HS-27A (cell line): ENCODE measurements at places on chromosomes 3 and 15.

DNA sequence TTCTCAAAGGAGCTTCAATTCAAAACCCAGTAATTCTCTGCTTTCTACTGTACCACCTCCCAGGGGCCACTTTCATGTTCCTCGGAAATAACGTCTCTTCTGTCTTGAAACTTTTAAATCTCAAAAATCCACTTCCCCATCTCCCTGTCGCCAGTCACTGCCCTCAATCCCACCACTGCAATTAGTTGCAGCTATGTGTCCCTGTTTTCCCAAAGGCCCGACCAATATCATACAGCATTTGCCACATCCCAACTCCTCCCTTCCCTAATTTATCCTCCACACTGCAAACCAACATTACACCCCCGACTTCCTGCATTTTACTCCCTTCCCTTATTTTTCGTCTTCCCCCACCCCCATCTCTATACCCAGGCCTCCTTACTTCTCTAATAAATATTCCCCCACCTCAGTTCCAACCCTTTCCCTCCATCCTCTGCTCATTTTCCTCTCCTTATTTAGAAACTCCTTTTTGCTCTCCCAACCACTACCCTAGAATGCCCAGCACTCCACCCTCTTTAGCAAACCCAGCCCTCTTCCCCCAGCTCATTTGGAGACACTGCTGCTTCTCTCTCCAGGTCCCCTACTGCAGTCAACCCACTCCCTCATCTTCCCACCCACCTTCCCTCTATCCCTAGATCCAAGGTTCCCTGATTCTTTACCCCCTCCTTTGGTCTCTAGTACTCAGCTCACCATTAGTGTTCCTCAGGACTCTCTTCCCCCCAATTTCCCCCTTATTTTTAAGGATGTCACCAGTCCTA is 1.1 kb downstream of the NPTN start:
- DNase-seq, result peak; percentile 35

DNA sequence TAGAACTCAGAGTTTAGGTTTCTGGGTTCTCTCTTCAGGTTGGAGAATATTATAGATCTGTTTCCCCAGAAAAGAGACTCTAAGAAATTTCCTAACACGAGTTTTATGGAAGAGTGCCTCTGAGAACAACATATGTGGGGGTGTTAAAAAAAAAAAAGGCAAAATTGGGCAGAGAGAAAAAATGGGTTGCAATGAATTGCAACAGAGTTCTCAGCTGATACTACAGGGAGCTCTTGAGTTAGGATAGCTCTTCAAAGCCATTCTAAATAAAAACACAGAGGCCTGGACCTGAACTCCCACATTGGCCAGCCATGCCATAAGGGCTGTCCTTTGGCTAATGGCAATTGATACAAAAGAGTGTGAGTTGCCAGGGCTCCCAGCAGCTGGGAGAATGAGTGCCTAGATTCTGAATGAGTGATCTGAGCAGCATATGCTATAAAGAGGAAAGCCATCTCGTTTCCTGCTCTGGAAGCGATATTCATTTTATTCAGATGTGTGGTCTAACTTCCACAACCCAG is 20.1 kb upstream of the UBE2E2 start:
- DNase-seq, result no peak

DNA sequence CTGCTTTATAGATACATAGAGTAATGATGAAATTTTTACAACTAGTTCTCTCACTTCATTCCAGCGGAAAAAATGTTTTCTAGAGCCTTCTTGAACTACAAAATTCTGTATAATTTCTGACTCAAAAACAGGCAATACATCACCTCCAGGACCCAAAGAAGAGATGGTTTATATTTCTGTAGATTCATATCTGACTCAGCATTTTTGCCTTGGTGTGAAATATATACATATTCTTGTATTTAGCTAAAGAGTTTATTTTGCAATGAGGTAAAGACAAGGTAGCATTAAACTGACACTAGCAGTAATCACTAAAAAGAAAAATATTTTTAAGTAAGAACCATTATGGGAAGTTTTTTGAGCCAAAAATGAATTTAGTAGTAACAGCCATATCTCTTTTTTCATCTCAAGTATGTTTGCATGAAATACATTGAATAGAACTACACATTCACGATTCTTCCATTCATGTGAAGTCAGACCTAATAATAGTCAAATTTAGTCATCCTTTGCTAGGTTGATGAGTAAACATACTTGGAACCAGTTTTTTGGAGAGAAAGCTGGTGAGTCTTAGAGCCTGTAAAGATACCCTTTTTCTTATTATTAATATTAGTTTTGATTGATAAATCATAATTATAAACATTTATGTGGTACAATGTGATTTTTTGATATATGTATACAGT is 31.6 kb downstream of the COL8A1 start:
- DNase-seq, result no peak

- DNase-seq, result no peak
Measured at GRCh38 chr3:197434830-197435229, 120.9 kb downstream of the BDH1 start.

DNA sequence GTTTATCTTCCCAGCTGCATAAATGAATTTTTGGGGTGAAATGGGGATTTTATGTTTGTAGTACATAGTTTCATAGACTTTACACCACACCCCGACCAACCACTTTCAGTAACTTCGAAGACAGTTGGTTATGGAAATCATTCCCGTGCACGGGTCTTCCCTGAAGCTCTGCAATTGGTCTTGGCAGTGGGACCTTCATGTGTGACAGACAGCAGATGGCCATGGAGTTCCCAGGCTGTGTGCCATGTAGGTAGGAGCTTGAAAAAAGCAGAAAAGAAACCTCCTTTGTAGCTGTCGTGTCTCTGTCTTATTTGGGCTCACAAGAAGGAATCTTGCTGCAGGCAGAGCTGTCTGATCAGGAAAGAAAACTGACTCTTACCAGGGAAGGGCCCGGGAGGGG is 25.9 kb downstream of the EXOG start:
- no peak for DNase-seq

DNA sequence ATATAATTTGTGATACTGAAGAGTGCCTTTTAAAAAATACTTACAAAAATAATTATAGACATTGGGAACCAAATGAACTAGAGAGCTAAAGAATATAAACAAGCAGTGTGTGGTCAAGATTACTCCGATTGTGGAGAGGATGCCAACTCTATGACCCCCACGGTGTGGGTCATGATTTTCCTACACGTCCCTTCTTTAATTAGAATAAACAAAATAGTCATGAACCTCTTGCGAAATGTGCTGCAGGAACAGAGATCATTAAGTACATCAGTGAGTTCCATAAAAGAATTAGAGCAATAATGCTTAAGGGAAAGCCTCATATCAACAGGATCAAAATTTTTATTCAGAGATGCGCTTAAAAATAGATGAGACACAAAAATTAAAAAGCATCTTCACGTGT is 476.6 kb upstream of the ROBO1 start:
- DNase-seq, result no peak

- no peak for DNase-seq
Measured at GRCh38 chr3:71355862-71356261, 227.7 kb downstream of the FOXP1 start.

- DNase-seq, result peak; percentile 79
Measured at GRCh38 chr3:197501496-197501878, 54.3 kb downstream of the BDH1 start.

DNA sequence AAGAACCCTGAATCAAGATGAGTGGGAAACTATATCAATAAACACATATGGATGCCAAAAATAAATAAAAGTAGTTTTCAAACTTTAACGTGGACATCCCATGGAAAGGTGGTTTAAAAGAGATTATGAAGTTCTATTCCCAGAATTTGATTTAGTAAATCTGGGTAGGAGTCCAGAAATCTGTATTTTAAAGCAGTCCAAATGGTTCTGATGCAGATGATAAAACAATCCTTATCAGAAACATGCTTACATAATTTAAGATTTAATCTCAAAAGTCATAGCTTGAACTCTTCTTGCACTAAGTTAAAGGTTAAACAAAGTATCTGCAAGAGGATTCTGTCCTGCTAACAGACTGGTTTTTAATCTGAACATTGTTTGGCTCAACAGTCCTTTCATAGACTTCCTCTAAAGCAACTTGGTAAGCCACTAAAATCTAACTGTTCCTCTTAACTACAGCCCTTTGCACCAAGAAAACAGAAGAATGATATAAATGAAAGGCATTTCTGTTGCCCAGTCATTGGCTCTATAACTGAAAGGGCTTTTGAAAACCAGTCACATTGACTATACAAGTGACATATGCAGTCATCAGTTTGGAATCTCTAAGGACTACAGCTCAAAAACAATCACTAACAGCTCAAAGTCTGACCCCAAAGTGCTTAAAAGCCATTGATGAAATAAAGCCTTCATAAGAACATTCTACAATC is 23.4 kb upstream of the MAP4 start:
- DNase-seq, result peak; percentile 76

- no peak for DNase-seq
Measured at GRCh38 chr15:80325206-80325605, 73.2 kb upstream of the CTXND1 start.

DNA sequence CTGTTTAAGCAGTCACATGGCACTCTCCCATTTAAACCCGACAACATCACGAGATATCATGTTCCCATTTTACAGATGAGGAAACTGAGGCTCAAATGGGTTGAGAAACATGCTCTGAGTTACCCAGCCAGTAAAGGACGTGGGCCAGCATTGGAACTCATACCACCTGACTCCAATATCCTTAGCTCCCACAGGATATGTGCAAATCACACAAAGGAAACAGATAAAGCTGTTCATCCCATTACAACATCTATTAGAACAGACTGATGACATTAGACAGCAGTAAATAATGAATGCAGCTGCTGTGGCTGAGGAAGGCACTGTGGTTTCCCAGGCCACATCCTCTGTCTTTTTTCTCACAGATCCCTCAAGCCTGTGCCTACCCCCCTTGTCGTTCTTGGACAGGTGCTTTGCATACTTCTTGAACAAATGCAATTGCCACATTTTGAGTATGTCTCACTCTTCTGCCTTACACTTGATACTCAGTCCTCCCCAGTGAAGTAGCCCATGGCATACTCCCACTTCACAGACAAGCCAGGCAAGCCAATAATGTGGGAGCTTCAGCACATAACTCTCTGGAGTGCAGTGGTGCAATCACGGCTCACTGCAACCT is 17.7 kb downstream of the FRMD4B start:
- no peak for DNase-seq

GRCh38 chr3:138799822-138800221 is 34.9 kb downstream of the PIK3CB start:
- no peak for DNase-seq

DNA sequence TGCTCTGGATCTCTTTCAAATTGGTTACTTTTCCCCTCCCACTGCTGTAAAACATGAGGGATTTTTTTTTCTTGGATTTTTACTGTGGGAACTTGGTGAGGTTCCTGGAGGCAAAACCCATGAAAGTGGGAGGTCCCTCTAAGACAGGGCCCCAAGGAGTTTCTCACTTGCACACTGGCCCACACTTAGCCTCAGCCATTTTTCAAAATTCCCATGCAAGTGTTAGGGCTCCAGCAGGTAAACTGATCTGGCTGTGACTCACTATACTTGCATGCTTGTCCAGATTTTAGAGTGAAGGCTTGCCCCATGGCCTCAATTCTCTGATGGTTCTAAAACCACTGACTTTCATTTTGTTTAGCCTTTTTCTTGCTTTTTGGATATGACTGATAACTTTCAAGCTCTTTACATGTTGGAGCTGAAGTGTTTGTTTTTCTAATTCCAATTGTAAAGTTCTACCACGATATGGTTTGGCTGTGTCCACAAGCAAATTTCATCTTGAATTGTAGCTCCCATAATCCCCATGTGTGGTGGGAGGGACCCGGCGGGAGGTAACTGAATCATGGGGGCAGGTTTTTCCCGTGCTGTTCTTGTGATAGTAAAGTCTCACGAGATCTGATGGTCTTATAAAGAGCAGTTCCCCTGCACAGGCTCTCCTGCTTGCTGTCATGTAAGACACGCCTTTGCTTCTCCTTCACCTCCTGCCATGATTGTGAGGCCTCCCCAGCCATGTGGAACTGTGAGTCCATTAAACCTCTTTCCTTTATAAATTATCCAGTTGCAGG is 37.7 kb downstream of the MCCC1 start:
- no peak for DNase-seq

- no peak for DNase-seq
Measured at GRCh38 chr3:69504232-69504631, 118.3 kb upstream of the FRMD4B start.

DNA sequence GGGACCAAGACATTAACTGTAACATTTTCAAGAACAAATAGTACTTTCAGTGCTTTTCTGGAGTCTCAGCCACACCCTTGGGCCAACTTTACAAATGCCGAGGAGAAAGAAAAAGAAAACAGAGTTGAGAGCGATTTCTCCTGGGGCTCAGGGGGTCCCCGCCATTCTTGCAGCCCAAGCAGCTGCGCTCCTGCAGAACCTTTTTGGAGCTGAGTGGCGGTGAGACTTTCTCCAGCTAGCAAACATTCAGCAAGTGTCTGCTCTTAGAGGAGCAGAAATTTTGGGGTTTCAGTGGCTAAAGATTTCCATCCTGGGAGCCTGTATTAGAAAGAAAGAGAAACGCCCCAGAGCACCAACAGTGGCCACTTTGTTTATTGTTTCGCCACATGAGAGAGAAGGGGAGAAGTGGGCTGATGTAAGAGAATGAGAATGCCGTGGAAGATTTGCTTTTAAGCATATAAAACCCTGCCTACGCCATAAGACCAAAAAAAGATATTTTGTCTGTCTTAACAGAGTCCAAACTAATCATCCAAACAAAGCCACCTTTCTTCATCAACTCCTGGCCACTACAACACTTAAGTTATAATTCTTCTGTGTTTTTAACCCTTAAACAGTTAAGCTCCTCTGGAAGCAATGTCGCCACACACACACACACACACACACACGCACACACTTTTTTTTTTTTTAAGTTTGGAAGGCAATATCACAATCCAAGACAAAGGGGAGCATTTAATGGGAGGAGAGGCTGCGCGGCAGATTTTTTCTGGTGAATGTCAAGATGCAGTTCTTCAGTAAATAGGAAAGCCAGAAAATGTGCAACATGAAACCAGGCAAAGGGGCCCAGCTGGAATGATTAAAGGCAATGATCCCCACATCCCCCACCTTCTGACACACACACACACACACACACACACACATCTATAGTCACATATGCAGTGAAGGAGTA is 19.2 kb downstream of the EID1 start:
- no peak for DNase-seq

GRCh38 chr3:160455846-160456245 is 6.3 kb upstream of the TRIM59 start:
- no peak for DNase-seq

DNA sequence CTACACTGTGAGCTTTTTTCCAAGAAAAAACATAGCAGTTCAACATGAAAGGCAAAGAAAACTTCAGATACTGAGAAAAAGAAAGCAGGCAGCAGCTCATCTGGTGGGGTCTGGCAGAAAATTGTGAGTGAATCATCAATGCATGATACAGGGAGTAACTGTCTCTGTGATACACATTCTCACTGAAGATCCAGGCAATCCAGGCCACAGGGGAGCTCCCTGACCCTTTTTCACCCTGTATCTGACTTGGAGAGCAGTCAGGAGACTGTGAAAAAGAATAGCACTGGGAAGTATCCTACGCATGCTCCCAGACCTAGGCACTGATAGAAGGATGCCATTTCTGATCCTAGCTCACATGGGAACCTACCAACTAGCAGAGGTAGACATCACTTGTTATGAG is 269.8 kb downstream of the MBNL1 start:
- no peak for DNase-seq

GRCh38 chr3:178436773-178437172 is 99.5 kb upstream of the KCNMB2 start:
- DNase-seq, result no peak

GRCh38 chr15:92787116-92787515 is 113.0 kb upstream of the CHD2 start:
- DNase-seq, result no peak

- no peak for DNase-seq
Measured at GRCh38 chr3:115332998-115333397, 185.9 kb upstream of the ZBTB20 start.
